ENCODE measurements at places on chromosomes 11 and 22.

DNA sequence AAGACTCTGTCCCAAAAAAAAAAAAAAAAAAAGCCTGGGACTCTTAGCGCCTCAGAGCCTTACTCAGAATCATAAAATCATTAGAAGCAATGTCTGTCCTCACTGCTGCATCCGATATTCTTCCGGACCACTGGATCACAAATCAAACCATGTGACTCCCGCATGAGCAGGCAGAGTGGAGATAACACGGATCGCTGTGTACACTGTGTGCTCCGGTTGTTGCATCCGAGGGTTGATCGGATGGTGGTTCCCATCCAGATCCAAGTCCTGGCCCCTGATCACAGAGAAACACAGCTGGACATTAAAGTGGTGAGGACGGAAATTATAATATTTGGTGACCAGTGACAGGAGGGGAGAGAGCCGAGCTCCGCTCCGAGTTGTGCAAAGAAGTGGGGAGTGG, 9.7 kb upstream of the TXNRD2 start:
- DNase-seq, result no peak

DNA sequence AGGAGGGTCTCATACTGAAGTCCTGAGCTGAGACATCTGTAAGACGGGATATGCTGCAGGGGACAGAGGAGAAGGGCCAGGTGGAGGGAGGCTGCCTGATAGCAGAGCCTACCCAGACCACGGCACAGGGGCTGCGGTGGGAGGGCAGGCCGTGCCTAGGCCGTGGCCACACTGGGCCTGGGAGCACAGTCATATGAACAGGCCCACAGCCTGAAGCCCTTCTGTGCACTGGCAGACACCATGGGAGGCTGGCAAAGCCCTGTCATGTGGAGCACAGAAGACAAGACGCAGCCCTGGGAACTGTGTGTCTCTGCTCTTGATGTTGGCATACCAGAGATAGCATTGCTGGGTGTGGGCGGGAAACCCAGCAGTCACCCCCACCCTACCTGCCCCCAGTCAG, 3.3 kb downstream of the SPATA19 start:
- DNase-seq, result no peak

GRCh38 chr11:46047520-46047919, 73.7 kb downstream of the PHF21A start:
- DNase-seq, result no peak

DNA sequence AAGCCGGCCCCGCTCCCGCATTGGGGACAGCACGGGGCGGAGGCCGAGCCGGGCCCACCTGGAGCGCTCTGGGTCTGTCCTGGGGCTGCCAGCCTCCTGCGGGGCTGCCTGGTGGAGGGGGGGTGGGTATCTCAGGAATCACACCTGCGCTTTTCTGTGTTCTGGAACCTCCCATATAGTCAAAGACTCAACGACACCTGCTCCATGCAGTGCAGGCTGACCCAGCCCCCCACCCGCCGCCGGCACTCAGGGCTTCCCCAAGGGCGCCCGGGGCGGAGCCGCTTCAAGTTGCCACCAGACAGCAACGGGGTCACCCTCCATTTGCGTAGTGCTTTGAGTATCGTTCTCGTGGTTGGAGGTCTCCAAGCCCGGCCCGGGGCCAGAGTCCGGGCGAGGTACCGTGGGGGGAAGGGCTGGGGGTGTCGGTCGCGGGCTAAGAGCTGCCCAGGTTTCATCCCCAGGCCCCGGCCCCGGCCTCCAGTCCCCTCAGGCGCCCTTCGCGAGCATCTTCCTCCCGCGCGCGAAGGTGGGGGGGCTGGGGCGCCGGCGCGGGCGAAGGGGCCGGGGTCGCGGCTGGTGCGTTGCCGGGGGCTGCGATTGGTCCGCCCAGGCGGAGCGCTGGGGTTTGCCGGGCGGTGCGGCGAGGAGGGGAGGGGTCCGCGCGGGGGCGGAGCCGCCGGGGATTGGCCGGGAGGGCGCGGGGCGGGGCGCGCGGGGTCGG, 6.6 kb downstream of the TSPAN4 start:
- no peak for DNase-seq

- DNase-seq, result no peak
These were observed 27.0 kb upstream of the SORL1-AS1 start for GRCh38 chr11:121479698-121480238.
